ENCODE measurements at places on chromosomes 7 and 10.
A peak's percentile ranks its signal among the peaks of the same experiment; 100 is the strongest.

DNA sequence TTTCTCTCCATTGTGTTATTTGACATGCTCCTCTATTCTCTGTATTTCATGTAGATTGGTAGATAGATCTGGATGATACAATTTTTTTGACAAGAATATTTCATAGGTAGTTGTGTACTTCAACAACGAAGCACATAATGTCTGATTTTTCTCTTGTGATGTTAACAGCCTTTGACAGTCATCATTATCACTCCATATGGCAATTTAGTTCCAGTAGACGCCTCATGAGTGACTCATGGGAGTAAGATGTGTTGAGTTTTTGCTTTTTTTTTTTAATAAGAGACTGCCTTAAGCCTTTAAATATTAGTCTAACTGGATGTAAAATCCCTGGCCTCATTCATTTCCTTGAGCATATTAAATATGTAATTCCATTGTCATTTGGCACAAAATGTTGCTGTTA, 123.5 kb upstream of the ZNF32 start:
- no peak for DNase-seq

DNA sequence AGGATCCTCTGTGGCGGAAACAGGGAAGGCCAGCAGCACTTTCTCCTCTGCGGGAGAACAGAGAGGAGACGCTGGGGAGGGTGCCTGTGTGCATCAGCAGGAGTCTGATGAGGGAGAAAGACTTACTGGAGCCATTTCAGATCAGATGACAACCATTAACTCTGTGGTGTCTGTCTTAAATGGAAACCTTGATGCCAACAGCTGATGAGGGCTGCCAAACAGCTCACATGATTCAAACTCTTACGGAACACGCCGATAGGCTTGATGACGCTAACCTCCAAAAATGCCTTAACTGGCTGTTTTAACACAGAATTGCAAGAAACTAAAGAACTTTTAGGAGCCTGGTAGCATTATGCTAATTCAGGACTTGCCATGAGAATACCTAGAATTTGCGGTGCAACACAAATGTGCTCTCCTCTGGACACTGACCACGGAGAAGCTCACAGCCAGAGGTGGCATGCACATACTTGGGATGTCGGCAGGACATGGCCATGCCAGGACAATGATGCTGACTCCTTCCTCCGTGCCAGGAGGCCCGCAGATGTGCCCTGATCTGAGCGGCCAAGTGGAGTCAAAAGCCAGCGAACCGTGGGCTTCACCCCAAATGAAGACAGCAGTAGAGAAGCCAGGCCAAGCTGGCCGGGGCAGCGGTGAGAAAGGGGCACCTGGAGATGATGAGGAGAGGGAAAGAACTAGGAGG, 154.9 kb downstream of the ZMYND11 start:
- DNase-seq: no peak

GRCh38 chr7:80879849-80880248, 39.0 kb downstream of the SEMA3C start:
- DNase-seq: no peak

DNA sequence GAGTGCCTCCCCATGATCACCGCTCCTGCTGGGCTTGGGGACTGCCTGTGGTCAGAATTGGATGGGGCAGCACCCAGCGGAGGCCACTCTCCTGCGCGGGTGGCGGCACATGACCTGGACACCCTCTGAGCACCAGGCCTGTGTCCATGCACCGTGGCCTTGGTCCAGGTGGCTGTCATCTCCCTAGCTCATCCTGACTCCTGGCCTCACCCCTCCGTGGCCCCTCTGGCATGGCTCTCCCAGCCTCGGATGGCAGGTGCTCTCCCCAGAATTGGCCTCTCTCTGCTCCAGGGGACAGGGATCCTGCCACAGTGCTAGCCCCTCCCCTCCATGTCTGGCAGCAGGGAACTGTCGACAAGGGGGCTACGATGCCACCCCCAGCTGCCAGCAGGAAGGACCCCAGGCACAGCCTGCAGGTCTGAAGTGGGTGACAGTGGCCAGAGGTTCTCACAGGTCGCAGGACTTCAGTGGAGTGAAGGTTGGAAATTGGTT, 37.2 kb upstream of the BTBD16 start:
- DNase-seq: no peak

DNA sequence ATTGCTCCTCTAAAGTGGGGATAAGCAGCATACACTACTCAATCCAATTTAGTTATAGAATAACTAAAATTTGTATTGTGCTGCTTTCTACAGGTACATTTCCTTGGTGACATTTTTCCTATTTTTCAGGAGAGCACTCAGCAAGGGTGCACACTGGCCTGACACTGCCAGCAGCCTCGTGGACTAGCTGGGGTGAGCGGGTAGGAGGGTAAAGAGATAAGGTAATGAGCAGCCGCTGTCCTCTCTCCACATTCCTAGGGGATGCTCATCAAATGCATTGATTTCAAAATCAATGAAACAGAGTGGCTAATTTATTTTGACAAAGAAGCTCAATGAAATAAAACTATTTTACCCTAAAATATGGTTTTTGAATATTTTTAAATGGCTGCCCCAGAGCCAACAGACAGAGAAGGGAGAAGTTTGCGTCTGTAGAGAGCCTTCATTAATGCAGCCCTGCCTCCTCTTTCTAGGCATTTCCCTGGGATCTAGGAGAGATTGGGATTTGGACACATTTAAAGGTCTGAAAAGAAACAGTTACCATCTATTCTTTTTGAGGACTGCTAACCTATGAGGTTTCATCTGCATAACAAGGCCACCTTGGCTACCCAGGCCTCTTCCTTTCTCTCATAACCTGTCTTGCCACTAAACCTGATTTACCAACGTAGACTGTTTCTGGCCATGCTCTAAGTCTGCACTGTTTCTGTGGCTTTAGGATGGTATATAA, 561.0 kb downstream of the IPMK start:
- no peak for DNase-seq

DNA sequence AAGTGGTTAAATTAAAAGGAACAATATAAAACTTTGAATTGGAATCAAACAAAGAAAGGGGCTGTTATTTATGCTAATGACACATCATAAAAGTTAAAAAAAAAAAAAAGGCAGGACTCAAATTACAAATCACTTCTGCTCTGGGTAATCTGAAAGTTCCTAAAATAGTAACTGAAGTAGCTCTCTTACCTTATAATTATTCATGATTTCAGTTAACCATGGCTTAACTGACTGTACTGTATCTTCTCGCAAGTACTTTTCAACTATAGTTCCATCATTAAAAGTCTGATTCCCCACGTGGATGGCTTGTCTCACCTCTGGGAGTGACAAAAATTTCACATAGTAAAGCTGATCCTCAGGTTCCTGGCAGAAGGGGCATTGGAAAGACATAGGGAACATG, 82.5 kb downstream of the CPVL start:
- DNase-seq: no peak

- DNase-seq: peak; percentile 63
Measured at GRCh38 chr10:6647811-6648526, 67.9 kb upstream of the PRKCQ start.

DNA sequence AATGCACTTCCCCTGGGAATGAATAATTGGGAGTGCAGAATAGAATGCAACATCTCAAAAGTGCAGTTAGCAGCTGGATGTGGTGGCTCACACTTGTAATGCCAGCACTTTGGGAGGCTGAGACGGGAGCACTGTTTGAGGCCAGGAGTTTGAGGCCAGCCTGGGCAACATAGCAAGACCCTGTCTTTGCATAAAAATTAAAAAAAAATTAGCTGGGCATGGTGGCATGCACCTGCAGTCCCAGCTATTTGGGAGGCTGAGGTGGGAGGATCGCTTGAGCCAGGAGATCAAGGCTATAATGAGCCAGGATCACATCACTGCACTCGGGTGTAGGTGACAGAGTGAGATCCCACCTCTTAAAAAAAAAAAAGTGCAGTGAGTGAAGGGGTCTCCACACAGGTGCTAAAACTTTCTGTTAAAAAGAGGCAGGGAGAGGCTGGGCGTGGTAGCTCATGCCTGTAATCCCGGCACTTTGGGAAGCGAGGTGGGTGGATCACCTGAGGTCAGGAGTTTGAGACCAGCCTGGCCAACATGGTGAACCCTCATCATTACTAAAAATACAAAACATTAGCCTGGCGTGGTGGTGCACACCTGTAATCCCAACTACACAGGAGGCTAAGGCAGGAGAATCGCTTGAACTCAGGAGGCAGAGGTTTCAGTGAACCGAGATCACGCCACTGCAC, 13.5 kb upstream of the ZMIZ1 start:
- DNase-seq: no peak

GRCh38 chr10:113959383-113959760, 84.3 kb upstream of the ADRB1 start:
- no peak for DNase-seq

DNA sequence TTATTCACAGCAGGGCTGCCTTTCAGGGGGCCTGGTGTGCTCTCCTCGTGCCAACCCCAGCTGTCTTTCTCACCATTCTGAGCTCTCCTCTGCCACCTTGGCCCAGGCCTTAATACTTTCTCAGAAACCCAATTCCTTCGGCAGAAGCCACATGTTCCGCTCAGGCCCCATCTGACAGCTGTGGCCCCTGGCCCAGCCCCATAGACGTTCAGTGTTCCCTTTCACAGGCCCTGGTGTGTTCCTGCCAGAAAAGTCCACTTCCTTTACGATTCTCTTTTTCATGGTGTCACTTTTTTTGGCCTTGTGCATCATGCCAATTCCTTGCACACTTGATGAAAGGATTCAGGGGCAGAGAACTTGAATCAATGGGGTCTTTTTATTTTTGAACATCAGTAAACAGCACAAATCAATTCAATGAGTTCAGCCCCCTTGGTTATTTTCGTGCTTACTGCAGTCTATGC, 15.9 kb upstream of the GPNMB start:
- DNase-seq: no peak

Measured in activated CD4-positive, alpha-beta T cell treated with anti-CD3 and anti-CD28 coated beads, Interleukin-2, amount 50 U/mL, for 1 hour (primary cell).